Kidney (tissue), 22 donors: ENCODE measurements at places on chromosomes 4 and X. TPM values are rescaled to one million over a fixed set of nuclear protein-coding genes. Genes with fewer than 3 reads are reported as not detected.

GAGE2A gene
- total RNA-seq: not detected

JADE3 gene
- 13.1 TPM for total RNA-seq

ZNF182 gene
- total RNA-seq: 5.8 TPM

HTN3 gene
- total RNA-seq: not detected

GUCY1A1 gene
- total RNA-seq: 64.6 TPM

IQSEC2 gene
- 20.9 TPM for total RNA-seq

ADH7 gene
- not detected for total RNA-seq

HDX gene
- total RNA-seq: 5.9 TPM

BEX5 gene
- 9.5 TPM for total RNA-seq

MAGEA10 gene
- total RNA-seq: not detected

RTL9 gene
- not detected for total RNA-seq

DMP1 gene
- not detected for total RNA-seq

BBS12 gene
- total RNA-seq: 9.9 TPM
